ENCODE measurements at places on chromosomes 11 and 22.

- DNase-seq = peak; percentile 67
Observed at GRCh38 chr11:113289431-113290187, 24.8 kb upstream of the TTC12 start.

GRCh38 chr22:42173183-42173926 is 42.7 kb upstream of the CYP2D6 start:
- no peak for DNase-seq

- DNase-seq = no peak
Observed at GRCh38 chr11:45988921-45989320, 66.5 kb downstream of the LARGE2 start.

DNA sequence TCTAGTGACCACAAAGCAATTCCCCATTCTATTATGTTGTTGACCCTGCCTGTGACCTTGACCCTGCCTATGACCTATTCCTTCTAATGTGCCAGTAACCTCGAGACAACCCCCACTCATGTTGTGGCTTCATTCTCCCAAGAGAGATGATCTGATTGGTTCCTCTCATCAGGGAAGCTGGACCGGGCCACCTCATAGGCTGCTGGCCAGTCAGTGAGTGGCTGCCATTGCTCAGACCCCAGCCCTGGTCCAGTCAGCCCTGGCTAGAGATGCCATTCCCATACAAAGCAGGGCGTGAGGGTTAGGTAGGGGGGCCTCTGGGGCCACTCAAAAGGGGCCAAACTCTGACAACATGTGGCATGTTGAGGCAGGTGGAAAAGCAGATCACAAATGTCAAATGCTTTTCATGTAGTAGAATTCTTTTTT is 11.9 kb downstream of the SLC29A2 start:
- DNase-seq = no peak

DNA sequence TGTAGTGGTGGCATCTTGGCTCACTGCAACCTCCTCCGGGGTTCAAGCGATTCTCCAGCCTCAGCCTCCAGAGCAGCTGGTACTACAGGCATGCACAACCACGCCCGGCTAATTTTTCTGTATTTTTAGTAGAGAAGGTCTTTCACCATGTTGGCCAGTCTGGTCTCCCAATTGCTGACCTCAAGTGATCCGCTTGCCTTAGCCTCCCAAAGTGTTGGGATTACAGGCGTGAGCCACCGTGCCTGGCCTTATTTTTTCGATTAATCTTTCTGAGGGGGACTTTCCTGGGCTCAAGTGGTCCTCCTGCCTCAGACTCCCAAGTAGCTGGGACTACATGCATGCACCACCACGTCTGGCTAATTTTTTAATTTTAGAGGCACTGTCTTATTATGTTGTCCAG is 5.6 kb downstream of the SNU13 start:
- no peak for DNase-seq

- peak; percentile 52 for DNase-seq
Observed at GRCh38 chr22:45608763-45609180, 62.9 kb upstream of the ATXN10 start.

DNA sequence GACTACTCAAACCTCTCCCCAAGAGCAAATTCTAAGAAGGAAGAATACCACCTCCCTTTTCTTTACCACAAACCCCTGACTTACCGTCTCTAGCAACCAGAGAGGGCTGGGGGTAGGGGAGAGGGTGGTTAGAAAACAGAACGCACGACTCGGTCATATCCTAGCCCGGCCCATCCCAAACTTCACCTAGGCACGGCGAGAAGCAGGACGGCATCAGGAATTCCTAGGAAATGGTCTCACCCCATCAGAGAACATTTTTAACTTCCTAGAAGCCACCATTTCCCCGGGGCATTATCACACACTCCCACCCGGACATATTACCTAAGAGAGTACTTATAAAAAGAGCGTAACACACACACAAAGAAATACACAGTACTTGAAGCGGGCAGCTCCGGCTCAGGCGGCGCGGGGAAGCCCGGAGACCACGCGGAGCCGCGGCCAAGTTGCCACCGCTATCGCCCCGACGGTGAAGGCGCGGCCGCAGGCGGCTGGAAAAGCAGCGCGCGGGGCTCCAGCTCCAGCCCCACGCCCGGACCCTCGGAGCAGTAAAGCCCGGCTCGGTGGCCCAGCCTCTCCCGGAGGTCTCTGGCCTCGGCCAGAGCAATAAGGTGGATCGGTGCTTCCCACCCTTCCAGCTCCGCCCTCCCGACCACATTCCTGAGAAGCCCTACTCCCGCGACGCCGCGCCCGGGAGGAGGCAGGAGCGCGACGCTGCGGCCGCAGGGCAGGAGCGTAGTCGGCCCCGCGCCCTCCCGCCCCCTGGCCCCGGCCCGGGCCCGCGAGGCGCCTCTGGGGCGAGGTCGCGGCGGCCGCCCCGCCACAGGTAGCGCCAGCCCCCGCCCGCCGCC is 878 bp downstream of the RRAS2 start:
- no peak for DNase-seq

DNA sequence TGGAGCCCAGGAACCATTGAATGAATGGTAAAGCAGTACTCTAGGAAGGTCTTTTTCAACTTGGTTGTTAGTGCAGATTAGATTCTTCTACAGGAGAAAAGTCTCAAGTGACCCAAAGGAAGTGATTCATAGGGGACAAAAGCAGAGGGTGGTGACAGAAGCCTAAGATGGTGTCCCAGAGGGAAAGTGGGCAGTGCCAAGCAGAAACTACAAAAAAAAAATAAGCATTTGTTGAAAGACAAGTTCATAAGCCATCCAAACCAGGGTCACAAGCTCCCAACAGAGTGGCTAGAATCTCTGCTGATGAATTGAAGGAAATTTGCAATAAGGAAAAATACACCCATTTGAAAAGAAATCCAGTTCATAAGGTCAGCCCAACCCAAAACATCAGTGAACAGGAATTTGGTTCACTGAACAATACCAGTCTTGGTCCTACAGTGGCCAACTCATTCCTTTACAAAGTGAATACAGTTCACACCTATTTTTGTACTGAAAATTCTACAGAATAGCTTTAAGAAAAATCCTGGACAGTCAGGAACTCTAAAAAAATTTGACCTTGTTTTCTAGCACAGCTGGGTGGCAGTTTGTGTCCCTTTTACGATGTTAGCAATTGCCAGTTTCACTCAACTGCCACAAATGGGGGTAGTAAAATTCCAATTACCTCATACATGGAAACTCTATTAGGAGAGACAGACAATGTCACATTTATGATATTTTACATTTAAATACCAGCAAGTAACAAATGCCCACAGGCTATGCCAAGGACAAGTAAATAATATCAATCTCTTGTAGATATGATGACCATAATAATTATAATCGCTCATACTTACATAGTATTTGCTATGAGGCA is 21.6 kb upstream of the NUP160 start:
- DNase-seq = no peak

DNA sequence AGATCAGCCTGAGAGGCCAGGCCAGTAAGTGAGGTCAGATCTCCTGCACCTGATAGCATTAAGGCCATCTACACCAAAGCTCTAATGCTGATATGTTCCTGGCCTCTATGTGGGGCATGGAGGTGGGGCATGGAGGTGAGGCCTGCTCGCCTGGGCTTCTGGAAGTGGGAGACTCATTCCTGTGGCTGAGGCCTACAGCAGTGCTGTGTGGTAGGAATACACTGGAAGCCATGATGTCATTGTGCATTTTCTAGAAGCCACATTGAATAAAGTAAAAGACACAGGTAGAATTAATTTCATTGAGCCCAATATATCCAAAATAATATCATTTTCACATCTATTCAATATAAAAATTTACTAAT is 2.7 kb downstream of the PNPLA3 start:
- no peak for DNase-seq

GRCh38 chr11:101582236-101582988 is 1.4 kb downstream of the TRPC6 start:
- no peak for DNase-seq

- DNase-seq = no peak
Observed at GRCh38 chr22:39530692-39531331, 1.7 kb downstream of the RPS19BP1 start.

- no peak for DNase-seq
Observed at GRCh38 chr11:109838026-109838425, 255.2 kb upstream of the ZC3H12C start.

GRCh38 chr22:44630826-44631225 is 71.2 kb upstream of the PRR5 start:
- no peak for DNase-seq

GRCh38 chr22:49325531-49326395 is 501.9 kb downstream of the BRD1 start:
- no peak for DNase-seq

- no peak for DNase-seq
Observed at GRCh38 chr11:134691985-134692384, 279.9 kb upstream of the B3GAT1 start.

DNA sequence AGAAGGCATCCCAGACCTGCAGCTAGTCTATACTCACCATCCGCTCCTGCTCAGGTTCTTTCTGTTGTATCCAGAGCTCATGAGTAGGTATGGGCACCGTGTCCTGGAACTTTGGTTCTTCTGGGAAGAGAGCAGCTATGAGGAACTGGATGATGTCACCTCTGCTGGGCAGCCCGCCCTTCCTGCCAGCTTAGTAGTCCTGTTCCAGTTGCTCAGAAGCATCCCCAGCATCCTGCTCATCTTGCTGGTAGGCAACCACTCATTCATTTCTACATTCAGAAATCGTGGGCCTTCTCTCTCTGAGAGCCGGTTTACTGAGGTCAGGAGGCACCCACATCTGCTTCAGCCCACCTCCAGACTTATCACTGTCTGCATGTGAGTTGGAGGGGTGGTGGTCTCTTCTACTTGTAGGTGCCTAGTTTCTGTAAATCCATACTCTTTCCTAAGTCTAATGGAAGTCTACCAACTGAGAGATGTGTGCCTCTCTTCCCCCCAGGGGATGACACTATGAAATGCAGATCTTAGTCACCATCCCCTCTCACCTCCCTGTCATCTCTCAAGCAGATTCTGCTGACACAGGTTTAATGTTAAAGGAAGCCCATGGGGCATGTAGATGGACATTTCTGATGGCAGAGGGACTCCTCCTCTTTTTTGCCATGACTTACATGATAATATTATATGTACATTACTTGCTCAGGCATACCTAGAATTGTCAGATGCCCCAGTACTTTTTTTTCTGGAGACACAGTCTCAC is 29.6 kb upstream of the CCDC134 start:
- peak; percentile 54 for DNase-seq

GRCh38 chr22:45786726-45787125 is 115.1 kb downstream of the ATXN10 start:
- DNase-seq = no peak

GRCh38 chr11:59206635-59207034 is 6.1 kb downstream of the MPEG1 start:
- DNase-seq = peak; percentile 57

DNA sequence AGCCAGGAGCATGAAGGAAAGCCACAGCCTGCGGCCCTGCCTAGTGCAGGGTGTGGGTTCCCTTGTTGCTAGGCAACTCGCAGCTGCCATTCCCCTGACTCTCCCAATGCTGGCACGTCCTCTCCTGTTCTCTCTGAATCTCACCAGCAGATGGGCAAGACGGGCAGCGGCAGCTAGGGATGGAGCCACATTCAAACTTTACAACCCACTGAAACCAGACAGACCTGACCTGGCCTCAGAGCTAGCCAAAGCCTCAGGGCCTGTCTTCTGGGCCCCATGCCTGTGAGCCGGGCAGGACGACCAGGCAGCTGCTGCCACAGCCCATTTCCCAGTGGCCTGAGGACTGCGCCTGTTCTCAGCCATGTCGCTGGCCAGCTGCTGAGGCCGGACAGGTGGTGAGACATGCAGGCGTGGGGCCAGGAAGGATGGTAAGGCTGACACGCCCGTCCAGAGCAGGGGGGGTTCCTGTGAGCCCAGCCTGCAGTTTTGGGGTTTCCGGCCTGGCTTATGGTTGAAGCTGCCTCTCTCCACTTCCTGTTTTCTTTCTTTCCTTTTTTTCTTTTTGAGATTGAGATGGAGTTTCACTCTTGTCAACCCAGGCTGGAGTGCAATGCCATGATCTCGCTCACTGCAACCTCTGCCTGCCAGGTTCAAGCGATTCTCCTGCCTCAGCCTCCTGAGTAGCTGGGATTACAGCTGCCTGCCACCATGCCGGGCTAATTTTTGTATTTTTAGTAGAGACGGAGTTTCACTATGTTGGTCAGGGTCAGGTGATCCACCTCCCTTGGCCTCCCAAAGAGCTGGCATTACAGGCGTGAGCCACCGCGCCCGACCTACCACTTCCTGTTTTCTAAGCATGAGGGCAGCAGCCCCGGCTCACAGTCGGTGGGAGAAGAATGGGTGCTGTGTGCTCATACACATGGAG is 4.1 kb downstream of the SUN2 start:
- DNase-seq = peak; percentile 80

DNA sequence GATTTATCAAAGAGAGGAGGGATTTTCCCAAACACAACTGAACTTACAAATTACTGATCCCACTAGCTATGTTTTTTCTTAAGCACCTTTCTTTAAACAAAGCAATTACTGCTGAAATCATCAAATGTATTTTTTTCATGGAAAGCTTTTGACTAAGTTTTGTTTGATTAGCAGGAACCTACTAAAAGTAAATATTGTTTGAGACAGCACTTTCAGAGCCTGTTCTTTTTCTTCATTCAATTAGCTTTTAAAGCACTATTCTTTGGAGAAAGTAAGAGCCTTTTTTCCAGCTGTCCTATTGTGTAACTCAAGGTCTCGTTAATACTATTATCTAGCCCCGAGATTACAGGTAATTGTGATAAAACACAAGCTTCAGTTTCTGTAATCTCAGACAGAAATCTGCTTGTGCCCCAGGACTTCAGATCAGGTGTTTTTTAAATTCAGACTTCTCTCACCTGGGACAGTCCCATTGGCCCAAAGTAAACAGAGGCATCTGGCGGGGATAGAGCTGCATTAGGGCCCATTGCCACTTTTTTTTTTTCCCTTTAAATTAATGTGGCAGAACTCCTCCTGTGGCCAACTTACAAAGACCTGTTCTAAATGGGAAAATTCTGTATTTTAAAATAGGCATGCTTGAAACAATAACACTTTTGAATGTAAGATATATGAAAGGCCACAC is 11.0 kb downstream of the CSTPP1 start:
- no peak for DNase-seq

GRCh38 chr11:82722231-82722630 is 11.4 kb downstream of the FAM181B start:
- no peak for DNase-seq

DNA sequence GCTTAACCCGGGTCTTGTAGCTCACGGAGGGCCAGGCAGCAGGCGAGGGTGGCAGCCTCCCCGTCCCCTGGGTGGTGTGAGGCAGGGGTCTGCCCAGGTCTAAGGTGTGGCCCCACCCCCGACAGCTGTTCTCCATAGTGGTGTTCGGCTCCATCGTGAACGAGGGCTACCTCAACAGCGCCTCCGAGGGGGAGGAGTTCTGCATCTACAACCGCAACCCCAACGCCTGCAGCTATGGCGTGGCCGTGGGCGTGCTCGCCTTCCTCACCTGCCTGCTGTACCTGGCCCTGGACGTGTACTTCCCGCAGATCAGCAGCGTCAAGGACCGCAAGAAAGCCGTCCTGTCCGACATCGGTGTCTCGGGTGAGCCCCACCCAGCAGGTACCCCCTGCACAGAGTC is 24.4 kb downstream of the SYNGR1 start:
- no peak for DNase-seq
